ENCODE measurements at places on chromosomes 12 and 14. TPM values are rescaled to one million over a fixed set of nuclear protein-coding genes. Genes with fewer than 3 reads are reported as not detected.

TMEM260 gene
- polyA plus RNA-seq, result 12.4 TPM

OR6C2 gene
- not detected for polyA plus RNA-seq

DBX2 gene
- 0.12 TPM for polyA plus RNA-seq

KCNC2 gene
- polyA plus RNA-seq, result 0.52 TPM

EFS gene
- 56.9 TPM for polyA plus RNA-seq

RIPK3 gene
- 2.1 TPM for polyA plus RNA-seq

CEBPE gene
- polyA plus RNA-seq, result not detected

KRT78 gene
- not detected for polyA plus RNA-seq

All from hindlimb muscle (tissue), 1 donor.